MG63 (cell line): ENCODE measurements at places on chromosomes 4 and X.

DNA sequence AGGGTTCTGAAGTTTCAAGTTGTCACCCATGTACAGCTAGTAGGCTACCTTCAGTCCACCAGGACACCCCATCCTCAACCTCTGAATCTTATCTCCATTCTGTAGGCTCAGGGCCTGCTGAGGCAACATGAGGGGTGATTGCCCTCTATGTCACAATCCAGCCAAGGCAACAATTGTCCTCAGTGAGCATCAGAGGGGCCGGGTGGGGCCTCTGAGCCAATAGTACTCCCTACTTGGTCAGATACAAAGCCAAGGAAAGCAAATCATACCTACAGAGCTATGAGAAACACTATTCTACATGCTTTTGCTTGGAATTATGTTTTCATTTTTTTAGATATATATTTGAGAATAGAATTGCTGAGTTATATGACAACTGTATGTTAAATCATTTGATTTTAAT lies at the start of gene ACTRT1:
Gene ACTRT1 (minus strand): TSS at position 101 of the 400 bp plus-strand sequence. CDS start 197 bp downstream, outside the sequence.
- no peak for DNase-seq

DNA sequence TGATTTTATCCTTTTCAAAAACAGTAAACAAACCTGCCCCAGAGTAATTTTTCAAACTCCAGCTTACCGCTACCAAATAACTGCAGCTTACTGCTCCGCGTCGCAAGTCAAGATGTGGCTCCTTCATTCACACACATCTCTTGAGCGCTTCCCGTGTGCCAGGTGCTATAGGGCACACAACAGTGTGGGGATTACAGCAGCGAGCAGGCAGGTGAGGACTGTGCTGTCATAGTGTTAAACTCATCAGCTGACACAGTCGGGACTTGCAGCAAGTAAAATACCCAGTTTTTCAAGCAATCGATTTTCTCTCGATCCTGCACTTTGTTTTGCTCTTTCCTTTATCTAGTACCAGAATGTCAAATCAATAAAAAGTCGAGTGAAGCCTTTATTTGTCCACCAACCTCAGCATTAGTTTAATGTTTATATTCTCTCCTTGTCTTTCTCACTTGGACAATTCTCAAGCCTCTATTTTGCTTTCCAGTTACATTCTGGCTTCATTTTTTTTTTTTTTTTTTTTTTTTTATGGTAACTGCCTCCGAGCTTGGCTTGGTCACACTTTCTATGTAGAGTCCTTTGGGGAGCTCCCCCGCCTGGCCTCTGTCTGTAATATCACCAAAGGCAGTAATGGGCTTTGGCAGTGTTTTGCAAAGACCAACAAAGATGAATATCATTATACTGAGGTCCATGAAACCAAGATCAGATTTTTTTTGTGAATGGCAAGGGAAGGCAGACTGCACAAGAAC lies 8.3 kb upstream of the ASB5 start:
- peak; percentile 62 for DNase-seq

- no peak for DNase-seq
These were observed 162.1 kb downstream of the CBR4 start for GRCh38 chr4:168847771-168848502.

GRCh38 chr4:143407888-143408287 lies 71.2 kb downstream of the GAB1 start:
- no peak for DNase-seq

- no peak for DNase-seq
These were observed 378.6 kb upstream of the EPHA5 start for GRCh38 chr4:66048861-66049260.

DNA sequence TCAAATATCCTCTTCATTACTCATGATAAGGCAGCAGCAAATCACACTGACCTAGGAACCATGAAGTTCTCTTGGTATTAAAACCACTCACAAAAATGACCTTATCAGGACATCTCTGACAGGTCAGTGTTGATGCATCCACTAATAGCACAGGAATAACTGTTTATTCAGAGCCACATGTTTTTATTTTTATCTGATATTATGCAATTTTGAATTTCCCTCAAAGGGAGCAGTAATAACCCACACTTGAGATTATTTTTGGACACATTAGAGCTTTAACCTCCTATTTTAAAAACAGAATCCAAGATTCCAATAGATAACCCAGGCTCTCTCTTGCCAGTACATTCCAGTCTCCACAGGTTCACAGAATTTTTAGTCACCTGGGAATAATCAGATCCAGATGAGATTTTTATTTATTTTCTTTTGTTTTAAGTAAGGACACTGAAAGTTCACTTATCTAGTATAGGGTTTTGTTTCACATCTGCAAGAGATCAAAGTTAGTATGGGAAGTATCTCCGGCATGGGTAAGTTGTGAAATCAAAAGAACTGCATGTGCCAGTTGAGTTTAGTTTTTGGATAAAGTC lies 36.3 kb upstream of the MYOZ2 start:
- no peak for DNase-seq

GRCh38 chrX:135389243-135389642 lies 32.5 kb upstream of the SMIM10L2A start:
- DNase-seq = no peak

- DNase-seq = no peak
These were observed 32.7 kb downstream of the METAP1 start for GRCh38 chr4:99028187-99028586.

- DNase-seq = no peak
These were observed 111.9 kb upstream of the PCDH18 start for GRCh38 chr4:137644201-137644600.
